ENCODE measurements at places on chromosomes 3 and 15.
A peak's percentile ranks its signal among the peaks of the same experiment; 100 is the strongest.

DNA sequence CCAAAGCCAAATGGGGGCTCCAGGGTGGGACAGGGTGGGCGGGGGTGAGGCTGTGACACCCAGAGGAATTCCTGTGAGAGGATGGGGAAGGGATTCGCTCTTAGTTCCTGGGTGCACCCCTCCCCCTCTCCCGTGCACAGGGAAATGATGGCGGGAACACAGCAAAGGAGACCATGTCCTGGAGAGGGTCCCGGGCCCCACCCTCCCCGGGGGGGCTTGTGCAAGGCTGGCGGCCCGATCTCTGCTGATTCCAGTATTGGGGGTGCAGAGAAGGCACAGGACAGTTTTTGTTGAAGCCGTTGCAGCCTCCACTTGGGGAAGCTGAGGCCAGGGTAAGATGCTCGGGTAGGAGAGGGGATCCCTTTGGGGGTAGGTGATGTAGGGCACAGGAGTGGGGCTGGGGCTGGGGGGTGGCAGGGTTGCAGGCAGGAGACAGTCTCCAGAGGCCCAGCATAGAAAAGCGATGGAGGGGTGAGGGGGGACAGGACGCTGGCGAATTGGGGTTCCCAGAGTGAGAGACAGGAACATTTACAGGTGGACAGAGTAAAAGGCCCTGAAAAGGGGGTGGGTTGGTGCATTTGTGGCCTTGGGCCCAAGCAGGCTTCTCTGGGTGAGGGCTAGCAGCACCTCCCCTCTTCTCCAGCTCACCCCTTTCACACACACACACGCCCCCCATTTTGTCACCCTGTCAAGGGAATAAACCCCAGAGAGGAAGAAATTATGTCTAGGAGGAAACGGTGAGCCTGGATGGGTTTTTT is 38.5 kb downstream of the HMCES start:
- DNase-seq = no peak

- no peak for DNase-seq
These were observed 10.5 kb upstream of the RPL29 start for GRCh38 chr3:52006017-52006819.

- no peak for DNase-seq
These were observed 20.1 kb downstream of the GTF2E1 start for GRCh38 chr3:120762615-120763014.

DNA sequence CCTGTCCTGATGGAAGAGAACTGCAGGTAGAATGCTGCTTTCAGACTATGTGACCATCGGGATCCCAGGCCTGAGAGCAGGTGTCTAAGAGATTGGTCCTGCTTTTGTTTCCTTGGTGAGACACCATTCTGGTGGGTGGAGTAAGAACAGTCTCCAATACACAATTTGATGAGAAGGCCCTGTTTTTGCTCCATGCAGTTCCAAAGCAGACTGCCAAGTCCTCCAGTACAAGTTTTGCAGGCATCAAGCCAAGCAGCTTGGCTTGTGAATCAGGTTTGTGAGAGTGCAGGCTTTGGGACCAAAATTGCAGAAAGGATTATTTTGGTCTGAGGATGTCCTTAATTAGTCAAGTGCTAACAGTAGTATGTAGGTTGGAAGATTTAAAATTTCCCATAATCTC is 381.6 kb downstream of the FOXP1 start:
- no peak for DNase-seq

DNA sequence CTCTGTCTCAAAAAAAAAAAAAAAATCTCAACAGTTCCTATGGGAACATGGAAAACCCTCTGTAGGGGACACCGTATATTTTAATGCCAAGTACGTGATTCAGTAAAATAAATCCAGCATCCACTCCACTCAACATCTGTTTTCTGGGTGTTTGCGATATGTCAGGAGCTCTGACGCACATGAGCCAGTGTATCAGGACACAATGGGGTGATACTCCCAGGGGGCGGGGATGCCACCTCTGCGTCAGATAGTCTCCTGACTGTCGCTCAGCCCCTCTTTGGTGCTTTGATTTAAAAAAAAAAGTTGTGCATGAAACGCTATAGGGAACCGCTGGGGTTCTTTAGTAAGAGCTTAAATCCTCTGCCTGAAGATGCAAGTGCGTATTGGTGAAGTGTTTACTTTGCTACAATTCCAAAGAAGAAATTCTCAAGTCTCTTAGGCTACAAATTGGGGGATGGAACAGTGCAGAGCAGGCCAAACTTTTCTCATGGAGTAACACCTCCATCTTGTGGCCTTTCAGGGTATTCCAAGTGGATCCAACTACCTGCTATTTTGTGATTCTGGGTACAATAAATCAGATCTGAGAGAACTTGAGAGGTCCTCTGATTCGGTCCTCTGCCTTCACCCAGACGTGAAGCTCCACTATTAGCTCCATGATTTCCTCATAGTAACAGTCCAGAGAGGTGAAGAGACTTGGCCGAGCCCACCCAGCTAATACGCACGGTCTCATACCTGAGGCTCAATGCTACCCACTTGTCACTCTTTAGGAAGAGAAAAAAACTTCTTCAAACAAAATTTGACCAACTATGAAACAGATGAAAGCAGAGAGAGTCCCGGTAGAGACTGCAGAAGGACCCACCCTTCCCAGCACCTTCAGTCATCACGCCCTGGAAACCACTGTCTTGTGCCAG is 9.3 kb upstream of the NR2E3 start:
- no peak for DNase-seq

GRCh38 chr15:70259028-70259424 is 161.3 kb upstream of the TLE3 start:
- no peak for DNase-seq

DNA sequence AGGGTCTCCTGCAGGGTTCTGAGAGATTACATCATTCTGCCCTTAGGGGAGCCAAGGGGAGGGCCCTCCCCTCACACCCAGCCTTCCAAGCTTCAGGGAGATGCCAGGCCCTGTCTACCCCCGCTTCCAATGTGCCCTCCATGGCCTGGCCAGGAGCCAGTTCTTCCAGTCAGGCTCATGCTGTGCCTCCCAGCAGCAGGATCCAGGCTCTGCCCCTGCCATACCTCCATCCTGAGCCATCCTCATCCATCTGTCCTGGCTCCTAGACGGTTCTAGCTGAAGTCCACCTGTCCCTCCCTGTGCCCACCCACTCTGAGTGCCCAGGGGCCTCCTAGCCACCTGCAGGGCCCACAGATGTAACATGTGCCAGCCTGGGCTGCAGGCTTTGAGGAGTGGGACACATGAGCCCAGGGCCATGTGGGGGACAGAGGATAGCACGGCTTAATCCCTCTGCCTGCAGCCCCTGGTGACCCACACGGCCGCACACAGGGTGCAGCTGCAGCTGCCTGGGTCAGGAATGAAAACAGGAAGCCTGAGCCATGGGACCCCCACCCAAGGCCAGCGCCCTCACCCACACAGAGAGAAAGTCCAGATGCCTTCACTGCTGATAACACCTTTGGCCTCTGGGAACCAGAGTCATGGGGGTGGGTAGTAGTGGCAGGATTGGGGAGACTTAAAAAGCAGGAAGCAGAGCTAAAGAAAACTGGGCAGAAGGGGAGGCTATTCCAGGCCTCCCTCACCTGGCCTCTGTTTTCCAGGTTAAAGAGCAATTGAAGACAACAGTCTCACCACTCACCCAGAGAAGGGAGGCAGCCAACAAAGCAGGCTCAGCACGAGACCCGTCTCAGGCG is 11.8 kb downstream of the PLCD1 start:
- no peak for DNase-seq

- no peak for DNase-seq
These were observed 8.9 kb downstream of the PARP14 start for GRCh38 chr3:122689587-122689986.

GRCh38 chr3:170021083-170021482 is 16.7 kb upstream of the GPR160 start:
- no peak for DNase-seq

- no peak for DNase-seq
These were observed 1.2 kb downstream of the YEATS2 start for GRCh38 chr3:183698756-183699155.

- DNase-seq = no peak
These were observed 72.5 kb downstream of the MGLL start for GRCh38 chr3:127749787-127750225.

GRCh38 chr15:91456251-91456718 is 356.2 kb downstream of the SV2B start:
- DNase-seq = no peak

GRCh38 chr15:87142096-87142495 is 1062.4 kb downstream of the AGBL1 start:
- DNase-seq = no peak

- DNase-seq = no peak
These were observed 31.0 kb downstream of the KLHL6 start for GRCh38 chr3:183524476-183524875.

DNA sequence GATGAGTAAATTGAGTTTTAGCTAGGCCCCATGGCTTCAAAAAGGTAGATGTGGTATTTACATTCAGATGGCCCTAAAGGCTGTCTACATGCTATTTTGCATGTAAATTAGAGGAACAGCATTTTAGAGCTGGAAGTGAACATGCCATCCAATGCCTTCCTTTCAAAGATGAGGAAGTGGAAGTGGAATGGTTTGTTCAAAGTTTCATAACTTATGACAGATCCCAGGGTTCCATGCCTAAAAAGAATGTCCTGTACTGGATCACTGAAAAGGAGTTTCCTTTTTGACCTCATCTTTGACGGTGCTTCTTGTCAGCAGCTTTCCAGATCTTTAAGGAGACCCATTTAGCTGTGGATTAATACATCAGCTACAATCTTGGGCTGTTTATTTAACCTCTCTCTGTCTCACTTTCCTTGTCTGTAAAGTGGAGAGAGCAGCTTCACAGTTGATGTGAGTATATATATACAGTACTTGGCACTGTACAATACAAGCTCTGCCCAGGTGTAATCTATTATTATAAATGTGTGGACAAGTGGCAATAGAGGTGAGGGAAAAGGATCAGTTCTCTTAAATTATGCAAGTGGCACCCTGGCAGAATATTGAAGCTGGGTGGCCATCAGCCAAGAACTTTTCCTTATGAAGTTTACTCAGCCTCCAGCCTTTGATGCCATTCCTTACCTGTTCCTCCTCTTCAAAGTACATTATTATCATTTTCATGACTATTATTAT is 68.7 kb upstream of the GOLGA8B start:
- no peak for DNase-seq

DNA sequence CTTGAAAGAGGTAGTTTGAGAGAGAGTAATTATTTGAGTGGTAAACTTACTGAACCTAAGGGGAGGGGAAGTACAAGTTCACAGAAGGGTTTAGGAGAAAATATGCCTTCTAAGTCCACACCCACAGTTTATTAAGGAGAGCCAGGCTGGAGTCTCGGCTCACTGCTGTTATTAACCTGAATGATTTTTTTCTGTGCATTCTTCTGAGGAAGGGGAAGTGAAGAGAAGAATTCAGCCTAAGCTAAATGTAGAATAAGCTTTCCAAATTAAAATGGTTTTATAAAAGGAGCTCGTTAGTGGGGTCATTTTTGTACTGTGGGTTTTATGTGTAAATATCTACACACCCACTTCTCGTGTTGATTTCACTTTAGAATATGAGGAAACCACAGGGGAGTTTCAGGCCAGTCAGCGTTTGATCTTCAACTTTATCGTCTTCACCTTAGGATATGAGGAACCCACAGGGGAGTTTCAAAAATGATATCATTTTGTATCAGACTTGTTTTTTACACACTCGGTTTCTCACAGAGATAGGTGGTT is 1.5 kb downstream of the WHAMM start:
- DNase-seq = peak; percentile 15

- no peak for DNase-seq
These were observed 494.2 kb upstream of the AGTR1 start for GRCh38 chr3:148203297-148204010.

DNA sequence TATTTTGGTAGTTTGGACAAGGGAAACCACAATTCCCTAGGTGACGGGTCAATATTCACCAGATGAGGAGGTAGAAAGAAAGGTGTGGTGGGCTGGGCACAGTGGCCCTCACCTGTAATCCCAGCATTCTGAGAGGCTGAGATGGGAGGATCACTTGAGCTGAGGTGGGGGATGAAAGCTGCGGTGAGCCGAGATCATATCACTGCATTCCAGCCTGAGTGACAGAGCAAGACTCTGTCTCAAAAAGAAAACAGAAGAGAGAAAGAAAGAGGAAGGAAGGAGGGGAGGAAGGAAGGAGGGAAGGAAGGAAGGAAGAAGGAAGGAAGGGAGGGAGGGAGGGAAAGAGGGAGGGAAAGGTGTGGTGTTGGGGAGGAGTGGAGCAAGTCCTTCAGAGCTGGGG is 56.1 kb upstream of the RNF7 start:
- no peak for DNase-seq

GRCh38 chr3:183868796-183869195 is 15.9 kb downstream of the PARL start:
- DNase-seq = no peak

DNA sequence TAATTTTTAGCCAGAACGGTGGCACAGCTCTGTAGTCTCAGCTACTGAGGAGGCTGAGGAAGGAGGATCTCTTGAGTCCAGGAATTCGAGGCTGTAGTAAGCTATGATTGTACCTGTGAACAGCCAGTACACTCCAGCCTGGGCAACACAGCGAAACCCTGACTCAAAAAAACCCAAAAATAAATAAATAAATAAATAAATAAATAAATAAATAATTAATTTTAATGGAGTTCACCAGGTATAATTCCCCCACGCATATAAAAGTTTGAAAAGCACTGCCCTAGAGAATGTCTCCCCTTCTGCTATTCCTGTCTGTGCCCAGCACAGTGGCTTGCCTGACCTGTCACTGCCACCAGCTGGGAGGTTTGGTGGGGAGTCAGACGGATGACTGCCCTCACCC is 4.2 kb upstream of the RLBP1 start:
- no peak for DNase-seq

Measured in stimulated activated CD8-positive, alpha-beta memory T cell treated with anti-CD3 and anti-CD28 coated beads, Interleukin-2, amount 100 ng/mL, for 1 hour (primary cell).